ENCODE measurements at places on chromosomes 7 and 10.

DNA sequence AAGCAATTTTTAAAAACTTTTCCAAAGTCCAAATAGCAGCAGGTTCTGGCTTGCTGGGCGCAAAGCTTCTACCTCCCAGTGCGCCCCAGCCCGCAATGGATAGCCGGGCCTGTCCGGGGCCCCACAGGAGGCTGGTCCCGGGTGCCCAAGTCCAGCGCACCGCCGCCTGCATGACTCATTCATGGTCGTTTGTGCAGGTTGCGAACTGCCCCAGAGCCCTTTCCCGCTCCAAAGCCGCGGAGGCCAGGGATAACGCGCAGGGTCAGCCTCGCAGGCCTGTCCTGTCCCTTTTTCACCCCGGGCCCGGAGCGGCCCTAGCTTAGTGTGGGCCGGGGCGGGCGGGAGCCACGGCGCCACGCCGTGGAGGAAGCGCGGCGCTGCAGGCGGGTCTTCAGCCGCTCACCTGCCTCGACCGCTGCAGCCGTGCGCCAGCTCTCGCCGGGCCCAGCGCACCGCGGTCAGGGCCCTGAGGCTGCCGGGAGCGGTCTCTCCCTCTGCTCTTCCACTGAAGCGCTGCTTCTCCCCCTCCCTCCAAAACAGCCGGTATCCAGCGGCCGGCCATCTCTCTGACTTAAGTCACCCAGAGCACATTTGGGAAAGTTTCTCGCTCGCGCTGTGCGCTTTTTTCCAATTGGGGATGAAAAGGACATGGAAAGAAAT, 1.7 kb upstream of the EGR2 start:
- peak; percentile 58 for DNase-seq

DNA sequence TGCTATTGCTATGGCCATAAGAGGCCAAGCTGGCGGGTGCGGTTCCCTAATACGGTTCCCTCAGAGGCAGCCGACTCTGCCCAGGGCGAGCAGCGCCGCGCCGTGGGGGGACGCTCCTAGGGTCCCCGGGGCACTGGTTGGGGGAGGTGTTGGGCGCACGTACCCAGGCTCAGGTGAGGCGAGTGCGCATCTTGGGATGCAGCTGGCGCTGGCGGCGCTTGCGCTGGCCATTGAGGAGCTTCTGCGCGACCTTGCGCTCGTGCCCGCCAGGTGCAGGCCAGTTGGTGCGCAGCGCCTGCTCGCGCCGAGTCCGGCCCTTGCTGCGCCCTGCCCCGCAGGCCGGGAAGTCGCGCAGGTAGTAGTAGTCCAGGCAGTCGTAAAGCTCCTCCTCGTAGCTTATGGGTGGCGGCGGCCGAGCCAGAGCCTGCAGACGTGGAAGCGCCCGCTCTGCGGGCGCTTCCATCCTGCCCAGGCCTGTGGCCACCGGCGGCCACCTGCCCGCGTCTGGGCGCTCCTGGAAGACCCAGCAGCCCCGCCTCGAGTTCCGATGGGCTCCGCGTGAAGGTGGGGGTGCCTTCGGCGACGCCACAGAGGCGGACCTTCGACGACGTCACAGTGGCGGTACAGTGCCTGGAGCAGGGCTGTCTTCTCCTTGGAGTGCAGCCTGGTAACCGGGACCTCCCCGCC, at the start of gene NUPR2:
NUPR2 (minus strand) TSS at position 566 of the 687 bp plus-strand sequence; CDS start at position 463, 103 bp downstream.
- no peak for DNase-seq

- no peak for DNase-seq
These were observed 214.1 kb downstream of the USP6NL start for GRCh38 chr10:11397077-11397965.

DNA sequence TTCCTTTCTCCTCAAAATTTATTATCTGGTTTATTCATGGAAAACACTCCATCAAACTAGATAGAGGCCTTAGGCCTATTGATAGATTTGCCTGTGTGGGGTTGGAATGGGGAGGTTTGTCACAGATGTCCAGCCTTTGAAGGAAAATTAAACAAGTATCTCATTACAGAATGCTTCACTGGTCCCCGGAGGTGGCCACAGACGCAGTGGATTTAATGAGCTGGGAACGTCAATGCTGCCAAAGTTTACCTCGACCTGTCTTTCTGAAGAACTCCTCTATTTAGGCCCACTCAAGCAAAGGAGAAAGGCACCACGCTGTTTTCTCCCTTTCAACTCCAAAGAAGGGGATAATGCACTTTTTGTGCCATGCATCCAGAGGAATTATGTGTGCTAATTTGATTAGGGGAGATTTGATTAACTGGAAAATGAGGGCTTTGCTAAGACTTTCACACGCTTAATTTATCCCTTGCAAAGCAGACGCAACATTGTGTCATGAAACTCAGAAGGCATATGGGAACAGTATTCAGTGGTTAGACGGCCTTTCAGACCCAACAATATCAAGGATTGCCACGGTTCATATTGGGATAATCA, 558.8 kb upstream of the GALNT17 start:
- no peak for DNase-seq
